ENCODE measurements at places on chromosomes 2 and 18.

- no peak for DNase-seq
These were observed 13.2 kb upstream of the SS18 start for GRCh38 chr18:26103579-26103978.

- DNase-seq: peak; percentile 4
These were observed 243.1 kb upstream of the FANCL start for GRCh38 chr2:58484221-58484620.

GRCh38 chr2:64086347-64087082 lies 57.7 kb downstream of the PELI1 start:
- DNase-seq: no peak

GRCh38 chr2:138090330-138090729 lies 126.1 kb downstream of the HNMT start:
- peak; percentile 40 for DNase-seq

GRCh38 chr2:119174216-119174992 lies 15.9 kb upstream of the C1QL2 start:
- peak; percentile 58 for DNase-seq

DNA sequence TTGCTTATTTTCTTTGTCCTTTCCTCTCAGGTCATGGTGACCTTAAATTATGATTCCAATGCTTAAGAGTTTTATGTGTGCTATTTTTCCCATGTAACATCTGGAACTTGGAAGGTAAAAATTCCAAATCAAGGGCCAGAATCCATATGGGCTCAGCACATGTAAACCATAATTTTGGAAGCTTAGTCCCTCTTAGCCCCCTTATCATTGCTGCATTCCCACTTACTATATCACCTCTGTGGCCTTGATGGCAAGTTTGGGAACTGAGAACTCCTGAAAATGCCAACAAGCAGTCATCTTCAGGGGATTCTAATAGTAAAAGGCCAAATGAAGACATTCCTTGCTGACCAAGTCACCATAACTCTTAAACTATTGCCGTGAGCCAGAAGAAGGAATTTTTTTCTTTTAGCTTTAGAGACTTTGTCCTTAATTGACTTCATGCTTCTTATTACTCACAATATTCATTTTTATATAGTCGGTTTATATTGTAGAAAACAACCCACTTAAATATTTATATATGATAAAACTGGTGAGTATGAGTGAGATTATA lies 251.4 kb downstream of the SLC8A1 start:
- no peak for DNase-seq

- DNase-seq: no peak
These were observed 48.8 kb downstream of the TMEM163 start for GRCh38 chr2:134669731-134670669.

- DNase-seq: no peak
These were observed 15.2 kb downstream of the SMYD1 start for GRCh38 chr2:88082781-88083180.

DNA sequence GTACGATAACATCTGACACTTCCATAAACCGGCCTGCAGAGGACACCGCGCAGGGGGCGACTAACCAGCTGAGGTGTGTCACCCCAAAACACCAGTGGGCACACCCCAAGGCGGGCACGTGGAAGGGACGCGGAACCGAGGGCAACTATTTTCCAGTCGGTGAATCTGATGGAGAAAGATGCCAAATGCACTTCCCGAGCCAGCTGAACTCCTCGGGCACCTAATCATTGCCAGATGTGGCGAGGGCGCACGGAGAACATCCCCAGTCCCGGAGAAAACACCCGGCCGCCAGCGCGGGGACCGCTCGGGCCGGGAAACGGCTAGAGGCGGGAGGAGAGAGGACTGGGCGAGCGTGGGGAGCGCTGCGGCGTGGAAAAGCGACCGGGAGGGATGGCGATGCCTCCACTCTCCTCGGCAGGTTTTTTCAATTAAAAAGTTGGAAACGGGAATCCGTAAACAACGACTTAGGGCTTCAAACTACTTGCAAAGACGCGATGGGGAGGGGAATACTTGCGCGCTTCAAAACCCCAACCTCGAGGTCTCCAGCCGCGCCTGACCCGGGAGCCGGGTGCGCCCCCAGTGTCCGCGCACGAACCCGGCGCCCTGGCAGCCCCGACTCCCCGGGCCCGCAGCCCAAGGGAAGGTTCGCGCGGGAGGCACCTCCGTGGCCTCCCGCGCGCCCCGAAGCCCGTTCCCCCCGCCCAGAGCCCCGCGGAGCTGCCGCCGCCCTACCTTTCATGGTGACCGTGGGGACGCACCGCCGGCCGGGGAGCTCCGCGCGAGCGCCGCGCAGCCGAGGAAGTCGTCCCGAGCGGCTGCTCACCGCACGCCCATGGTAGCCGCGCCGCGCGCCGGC lies 497 bp downstream of the COLEC12 start:
- DNase-seq: peak; percentile 66

DNA sequence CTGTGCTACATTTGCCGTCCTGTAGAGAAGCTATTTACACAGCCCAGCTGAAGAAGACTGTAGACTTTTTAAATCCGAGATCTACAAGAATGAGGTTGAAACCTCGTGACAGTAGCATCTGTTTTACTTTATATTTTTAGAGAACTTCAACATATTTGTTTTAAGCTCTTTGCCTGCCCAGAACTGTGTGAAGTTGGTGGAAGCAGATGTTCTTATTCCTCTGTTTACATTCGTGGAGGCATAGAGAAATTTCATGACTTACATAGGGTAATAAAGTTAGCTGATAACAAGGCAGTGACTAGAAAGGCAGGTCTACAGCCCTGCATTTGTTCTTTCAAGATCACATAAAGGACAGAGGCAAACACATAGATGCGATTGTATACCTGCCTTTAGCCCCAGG lies 47.0 kb upstream of the MAP3K20 start:
- DNase-seq: no peak

GRCh38 chr2:9139491-9140443 lies 66.8 kb upstream of the ASAP2 start:
- DNase-seq: peak; percentile 80

GRCh38 chr2:52074130-52074719 lies 1042.3 kb upstream of the NRXN1 start:
- no peak for DNase-seq

DNA sequence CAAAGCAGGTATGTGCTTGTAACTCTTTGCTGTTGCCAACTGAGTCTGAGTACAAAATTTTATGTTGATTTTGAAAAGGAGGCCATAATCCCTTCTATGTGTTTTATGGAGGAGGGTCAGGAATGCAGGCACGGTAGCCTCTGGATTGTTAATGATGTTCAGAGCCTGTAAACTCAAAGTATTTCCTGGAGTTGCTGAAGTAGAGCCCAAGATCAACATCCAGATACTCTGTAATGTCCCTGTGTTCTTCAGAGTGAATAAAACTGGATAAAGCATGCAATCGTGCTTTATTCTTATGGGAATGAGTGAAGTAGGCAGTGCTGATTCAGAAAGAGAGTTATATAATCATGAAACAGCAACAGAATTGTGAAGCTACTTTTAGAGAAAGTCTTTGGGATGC lies 61.8 kb upstream of the CHRNA1 start:
- no peak for DNase-seq

DNA sequence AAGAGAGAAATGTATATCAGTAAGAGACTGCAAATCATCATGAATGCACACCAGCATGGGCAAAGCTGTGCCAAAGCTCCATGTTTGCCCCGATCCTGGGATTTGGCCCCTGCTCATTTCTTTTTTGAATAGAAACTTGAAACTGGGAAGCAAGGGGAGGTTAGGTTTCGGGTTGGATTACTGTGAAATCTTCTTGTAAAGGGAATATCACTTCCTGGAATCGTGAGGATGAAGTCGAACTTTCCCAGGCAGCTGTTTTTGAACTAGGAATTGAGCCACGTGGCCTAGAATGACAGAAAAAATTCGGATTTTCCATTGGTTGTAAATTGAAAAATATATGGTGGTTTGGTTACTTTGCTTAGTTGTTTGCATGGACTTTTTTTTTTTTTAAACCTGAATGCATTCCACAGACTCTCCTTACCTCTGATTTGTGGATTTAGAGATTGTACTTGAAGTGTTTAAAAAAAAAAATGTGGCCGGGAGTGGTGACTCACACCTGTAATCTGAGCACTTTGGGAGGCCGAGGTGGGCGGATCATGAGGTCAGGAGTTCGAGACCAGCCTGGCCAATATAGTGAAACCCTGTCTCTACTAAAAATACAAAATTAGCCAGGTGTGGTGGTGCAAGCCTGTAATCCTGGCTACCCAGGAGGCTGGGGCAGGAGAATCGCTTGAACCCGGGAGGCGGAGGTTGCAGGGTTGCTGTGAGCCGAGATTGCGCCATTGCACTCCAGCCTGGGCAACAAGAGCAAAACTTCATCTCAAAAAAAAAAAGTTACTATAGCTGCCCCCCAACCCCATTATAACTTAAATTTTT lies 32.1 kb downstream of the GRHL1 start:
- DNase-seq: no peak

GRCh38 chr2:66692521-66693054 lies 257.7 kb downstream of the MEIS1 start:
- no peak for DNase-seq

DNA sequence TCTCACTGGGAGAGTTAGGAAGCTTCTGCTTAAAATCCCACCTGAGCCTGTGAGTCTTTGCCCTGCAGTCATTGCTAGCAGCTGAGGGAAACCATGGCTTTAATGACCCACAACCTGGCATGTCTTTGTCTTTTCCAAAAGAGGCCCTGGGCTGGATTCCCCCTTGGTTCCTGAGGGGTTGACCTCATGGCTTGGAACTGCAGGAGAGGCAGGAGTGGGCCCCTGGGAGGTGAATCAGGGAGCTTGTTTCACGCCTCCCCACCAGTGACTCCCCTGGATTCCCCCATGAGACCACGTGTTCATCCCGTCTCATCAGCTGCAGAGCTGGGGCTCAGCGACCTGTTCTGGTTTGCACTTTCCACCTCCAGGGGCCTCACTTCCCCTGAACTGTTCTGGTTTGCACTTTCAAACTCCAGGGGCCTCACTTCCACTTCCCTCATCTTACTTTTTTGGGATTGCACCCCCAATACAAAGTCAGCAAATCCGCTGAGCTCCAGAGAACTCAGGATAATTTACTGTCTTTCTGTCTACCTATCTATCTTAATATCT lies 58.5 kb upstream of the TMEM18 start:
- DNase-seq: no peak

DNA sequence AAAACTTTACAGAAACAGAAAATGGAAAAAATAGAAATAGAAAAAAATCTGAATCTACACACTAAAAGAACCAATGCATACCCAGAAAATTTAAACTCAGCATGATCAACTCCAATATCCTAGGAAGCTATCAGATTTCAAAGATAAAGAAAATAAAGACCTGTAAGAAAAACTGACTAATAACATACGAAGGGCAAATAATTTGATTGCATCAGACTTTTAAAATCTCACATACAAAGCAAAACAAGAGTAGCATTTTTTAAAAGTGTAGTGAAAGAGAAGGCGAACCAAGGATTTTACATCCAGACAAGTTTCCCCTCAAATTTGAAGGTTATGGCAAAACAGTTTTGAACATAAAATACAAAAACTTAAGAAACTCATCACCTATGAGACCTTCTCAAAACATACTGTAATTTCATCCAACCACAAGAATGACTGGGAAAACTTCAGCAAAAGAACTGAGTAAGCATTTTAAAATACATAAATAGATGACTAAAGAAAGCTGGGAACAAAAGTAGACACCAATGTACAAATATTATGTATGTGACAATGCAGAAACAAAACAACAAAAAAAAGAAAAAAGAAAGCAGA lies 54.8 kb downstream of the NBAS start:
- no peak for DNase-seq

- DNase-seq: no peak
These were observed 46.8 kb downstream of the RPIA start for GRCh38 chr2:88738271-88738670.

GRCh38 chr18:74522635-74523548 lies 11.4 kb upstream of the CNDP1 start:
- DNase-seq: no peak

GRCh38 chr2:84897773-84898172 lies 7.7 kb upstream of the TMSB10 start:
- no peak for DNase-seq

GRCh38 chr2:18297534-18298058 lies 262.9 kb downstream of the RDH14 start:
- DNase-seq: no peak

GRCh38 chr2:175576875-175577274 lies 395.4 kb upstream of the ATP5MC3 start:
- no peak for DNase-seq

GRCh38 chr2:26696351-26696816 lies 3.9 kb downstream of the KCNK3 start:
- peak; percentile 84 for DNase-seq

DNA sequence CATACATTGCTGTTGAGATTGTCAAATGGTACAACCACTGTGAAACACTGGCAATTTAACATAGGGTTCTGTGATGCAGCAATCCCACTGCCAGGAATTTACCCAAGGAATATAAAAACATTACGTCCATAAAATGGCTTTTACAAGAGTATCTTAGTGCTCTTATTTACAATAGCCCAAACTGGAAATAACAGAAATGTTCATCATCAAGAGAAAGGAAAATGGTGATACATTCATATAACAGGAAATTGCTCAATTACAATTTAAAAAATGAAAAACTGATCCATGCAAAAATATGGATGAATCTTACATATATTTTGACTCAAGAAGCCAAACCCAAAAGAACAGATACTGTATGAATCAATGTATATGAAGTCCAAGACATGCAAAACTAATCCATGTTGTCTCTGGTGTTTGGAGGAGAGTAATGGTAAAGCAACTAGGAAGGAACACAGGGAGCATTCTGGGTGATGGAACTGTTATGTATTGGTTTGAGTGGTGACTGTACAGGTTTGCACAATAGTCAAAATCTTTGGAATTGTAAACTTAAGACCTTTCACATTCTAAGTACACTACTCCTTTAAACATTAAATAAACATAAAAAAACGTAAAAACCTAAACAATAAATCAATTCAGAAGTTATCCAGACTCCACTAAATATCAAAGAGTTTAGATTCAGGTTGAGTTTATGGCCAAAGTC lies 104.8 kb upstream of the WDR75 start:
- DNase-seq: no peak

DNA sequence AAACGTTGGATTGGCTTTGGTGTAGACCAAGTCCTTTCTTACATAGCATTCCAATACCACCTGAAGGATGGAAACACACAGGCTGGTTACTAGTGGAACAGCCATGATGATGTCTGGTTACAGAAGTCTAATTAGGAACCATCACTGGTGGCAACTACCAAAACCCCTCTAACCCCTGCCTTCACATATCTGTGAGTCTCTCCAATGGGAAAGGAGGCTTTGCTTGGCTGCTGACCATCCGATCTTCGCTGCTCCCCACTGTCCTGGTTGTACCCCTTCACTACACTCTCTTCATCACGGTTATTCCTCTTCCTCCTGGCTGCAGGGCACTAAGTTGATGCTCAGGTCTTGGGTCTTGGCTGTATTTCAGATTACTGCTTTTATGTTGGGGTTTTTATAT lies 97.7 kb downstream of the SPRED2 start:
- no peak for DNase-seq

DNA sequence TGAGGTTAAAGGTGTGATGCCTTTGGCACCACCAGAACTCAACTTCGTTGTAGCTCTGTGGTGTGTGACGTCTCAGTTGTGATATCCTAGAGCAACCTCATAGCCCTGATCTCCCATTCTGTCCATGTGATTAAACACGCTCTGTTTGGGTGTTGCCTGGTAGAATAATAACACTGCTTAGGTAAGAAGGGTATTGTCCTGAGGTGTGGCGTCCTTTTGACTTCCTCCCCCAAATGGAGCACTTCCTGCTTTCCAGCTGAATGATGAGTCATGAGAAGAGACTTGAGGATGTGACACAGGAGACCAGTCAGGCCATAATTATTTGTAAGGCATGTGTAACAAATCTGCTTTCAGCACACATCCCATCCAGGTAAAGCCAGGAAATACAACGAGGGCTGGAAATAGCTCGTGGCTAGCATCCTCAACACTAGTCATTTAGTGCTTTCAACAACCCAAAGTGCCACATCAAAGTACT lies 100.7 kb downstream of the RAPGEF4 start:
- DNase-seq: peak; percentile 45

All from AG08396 (cell line).